ENCODE measurements at places on chromosomes 6 and 20.

GRCh38 chr20:48702455-48702913, 125.3 kb downstream of the PREX1 start:
- no peak for DNase-seq

- DNase-seq, result no peak
These were observed 39.4 kb upstream of the NNAT start for GRCh38 chr20:37481610-37482009.

DNA sequence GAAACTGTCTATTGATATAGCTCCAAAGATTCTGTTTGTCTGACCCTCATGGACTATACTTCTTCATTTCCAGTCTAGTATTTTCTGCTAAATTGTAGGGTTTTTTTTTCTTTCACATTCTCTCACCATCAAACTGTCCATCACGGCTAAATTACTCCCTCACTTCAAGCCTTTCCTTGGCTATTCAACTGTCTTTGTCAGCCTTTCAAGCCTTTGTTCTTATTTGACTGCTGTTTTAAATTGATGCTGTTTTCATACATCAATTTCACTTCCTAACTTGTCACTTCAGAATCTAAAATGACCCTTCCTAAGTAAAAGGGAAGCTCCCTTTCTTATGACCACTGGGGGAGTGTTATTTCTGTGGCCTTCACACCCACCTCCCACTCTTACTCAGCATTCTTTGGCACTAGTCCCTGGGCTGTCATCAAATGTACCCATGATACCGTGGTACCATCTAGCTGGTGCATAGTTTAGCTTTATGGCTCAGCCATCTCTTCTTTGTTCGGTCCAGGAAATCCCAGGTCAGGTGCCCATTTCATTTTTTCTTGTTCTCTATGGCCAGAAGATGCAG, 8.6 kb downstream of the GJA1 start:
- DNase-seq, result no peak

DNA sequence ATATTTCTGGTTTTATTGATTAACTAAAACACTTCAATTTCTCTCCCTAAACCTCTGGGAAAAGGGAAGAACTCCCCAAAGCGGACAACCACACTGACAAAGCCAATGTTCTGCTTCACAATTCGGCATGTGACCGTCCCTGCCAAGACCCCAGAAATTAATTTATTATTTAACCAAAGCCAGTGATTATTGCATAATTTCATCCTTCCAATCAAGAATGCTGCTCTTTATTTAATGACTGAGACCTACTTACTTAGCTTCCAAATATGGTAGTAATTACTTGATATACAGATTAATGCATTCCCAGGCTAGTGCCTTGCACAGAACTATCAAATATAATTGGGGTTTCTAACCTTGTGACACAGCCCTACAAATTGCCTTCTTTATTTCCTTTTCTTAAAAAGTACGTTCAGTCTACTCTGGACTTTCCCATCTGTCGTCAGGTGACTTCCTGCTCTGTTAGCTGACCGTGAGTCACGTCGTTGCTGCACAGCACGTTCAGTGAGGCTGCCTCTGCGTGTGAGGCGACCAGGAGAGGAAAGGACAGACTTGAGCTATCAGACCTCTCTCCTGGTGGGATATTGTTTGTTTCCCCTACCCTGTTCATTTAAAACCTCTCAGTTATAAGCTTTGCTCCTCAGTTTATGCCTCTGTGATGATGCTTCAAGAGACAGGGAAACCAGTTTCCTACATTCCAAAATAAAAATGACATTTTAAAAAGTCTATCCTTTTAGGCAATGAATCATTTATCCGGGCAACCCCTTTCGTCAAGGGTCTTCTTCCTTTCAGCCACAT, 55.7 kb upstream of the TNFAIP3 start:
- peak; percentile 44 for DNase-seq

DNA sequence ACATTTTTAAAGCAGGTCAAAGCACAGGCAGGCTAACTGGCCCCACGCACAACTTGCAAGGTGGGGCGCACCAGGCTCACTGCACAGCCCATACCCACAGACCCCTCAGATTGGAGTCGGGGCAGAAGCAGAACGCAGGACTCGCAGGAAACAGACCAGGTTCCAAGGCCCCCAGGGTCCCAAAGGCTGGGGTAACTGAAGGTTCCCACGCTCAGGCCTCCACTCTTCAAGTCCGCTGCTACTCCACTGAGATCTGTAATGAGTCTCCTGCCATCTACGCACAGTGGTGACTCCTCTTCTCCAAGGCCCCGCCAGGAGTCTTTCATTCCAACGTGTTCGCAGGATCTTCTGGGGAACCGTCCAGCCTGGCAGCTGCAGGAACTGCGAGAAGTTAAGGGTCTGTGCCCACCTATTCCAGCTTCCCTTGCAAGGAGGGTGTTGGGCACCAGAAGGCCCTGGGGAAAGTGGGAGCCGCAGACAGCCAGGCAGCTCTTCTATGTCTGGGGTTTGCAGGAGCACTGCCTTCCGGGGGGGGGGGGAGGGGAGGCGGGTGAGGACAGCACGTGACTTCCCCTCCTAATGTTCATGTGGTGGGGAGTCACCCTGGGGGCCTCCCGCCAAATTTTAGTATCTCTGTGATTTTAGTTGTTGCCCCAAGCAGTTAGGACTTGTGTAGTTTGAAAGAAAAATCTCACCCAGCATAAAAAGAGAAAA, 2.0 kb upstream of the TAF4 start:
- no peak for DNase-seq

GRCh38 chr6:20931093-20931492, 396.8 kb downstream of the CDKAL1 start:
- DNase-seq, result no peak

- no peak for DNase-seq
These were observed 24.1 kb upstream of the SLC32A1 start for GRCh38 chr20:38700141-38700540.

GRCh38 chr20:19937651-19938420, 79.3 kb upstream of the NAA20 start:
- DNase-seq, result no peak

DNA sequence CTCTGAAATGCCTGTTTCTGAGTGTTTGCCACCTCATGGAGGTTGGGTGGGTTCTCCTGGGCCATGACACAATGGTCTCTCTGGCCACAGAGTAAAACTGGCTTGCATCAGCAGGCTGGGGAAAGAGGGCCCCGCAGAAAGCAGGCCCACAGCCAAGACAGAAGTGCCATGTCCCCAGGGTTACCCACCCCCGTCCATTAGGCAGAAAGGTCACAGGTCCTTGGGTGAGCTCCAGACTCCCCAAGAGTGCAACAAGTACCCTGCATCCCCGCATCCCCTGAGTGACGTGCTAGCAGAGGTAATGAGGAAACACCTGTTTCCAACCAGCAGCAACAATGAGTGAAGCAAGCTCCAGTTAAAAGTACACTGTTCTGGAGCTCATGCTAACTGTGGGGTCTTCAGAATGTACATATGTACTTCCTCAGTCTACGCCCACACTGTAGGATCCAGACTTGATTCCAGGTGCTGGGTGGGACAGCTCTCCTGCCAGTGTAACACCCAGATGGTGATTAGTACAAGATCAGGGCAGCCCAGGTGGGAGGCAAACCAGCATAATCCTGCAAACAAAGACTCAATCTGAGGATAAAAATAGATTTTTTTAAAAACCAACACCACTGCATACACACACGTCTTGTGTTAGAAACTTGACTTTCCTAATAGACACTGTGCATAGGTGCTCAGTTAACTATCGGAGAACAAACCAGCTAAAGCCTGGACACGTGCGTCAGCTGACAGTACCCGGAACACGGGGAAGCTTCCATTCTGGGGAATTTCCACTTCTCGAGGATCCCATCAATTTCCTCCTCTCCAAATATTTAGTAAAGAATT, 31.5 kb downstream of the RRBP1 start:
- no peak for DNase-seq

DNA sequence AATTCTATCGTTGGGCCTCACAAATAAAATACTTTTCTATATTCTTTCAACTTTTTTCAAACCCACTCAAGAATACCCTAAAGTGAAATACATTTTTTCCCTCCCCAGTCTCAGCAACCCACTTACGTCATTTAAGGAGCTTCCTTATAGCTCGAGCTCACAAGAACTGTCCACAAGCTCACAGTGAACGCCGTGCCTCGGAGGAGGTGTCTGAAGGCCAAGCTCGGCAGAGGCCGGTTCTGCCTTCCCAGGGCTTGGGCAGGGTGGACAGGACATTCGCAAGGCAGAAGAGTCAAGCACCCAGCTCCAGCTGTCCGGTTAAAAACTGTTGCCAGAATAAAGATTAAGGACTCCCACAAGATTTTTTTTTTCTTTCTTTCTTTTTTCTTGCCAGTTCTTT, 802.3 kb downstream of the QKI start:
- DNase-seq, result no peak

GRCh38 chr20:20009784-20010253, 7.3 kb upstream of the NAA20 start:
- no peak for DNase-seq

- DNase-seq, result no peak
These were observed 65.6 kb downstream of the STMND1 start for GRCh38 chr6:17167327-17167979.

DNA sequence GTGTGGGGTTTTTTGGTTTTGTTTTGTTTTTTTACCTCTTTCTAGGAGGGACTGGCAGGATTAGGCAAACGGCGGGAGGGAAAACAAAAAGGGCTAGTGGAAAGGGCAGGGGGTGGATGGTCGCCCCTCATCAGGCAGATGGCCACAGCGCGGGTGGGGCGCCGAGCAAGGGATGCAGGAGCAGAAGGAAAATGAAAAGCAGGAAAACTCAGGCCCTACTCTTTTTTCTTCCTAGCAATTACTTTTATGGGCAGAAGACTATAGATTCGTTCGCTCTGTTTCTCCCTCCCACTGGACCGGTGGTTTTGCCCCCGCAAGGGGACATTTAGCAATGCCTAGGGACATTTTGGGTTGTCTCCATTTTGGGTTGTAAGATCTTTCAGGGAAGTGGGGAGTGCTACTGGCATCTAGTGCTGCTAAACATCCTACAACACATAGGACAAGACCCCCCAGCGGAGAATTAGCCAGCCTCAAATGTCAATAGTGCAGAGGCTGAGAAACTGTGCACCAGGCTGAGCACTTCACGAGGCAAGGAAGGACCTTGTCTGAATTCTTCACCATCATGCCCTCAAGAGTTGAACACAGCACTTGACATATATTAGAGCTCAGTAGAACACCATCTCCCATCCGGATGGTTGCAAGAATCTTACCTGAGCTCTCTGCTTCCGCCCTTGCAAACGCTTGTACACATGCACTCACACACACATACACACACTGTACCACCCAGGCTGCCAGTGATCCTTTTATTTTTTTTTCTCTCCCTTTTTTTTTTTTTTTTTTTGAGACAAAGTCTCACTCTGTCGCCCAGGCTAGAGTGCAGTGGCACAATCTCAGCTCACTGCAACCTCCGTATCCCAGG, 4.8 kb upstream of the ZMYND8 start:
- DNase-seq, result no peak

GRCh38 chr6:162050579-162050978, 677.0 kb downstream of the PRKN start:
- DNase-seq, result no peak

DNA sequence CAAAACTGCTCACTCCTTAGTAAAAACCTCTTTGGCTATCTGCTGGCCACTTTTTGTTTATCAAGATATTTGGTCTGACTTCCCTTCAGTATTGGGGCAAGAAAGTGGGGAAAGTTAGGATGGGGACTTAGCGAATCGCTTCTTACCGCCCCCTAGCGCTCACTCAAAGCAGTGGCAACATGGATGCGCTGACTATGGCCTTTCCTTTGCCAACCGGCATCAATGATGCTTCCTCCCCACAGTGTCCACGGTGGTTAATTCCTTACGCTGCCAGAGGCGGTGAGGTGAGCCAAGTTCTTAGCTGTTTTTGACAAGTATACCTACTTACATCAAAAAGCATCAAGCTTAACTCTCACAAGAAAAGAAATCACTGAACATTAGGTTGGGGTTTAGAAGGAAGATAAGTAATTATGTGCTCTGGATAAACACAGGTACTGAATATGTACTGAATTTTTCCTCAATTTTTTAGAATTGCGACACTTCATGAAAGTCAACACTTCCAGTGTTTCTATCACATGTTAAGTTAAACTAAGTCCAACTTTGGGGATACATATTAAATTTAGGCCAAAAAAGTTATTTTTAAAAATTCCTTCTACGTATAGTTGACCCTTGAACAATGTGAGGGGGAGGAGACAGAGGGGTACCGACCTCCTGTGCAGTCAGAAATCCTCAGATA, 86.7 kb downstream of the GMDS start:
- DNase-seq, result no peak

DNA sequence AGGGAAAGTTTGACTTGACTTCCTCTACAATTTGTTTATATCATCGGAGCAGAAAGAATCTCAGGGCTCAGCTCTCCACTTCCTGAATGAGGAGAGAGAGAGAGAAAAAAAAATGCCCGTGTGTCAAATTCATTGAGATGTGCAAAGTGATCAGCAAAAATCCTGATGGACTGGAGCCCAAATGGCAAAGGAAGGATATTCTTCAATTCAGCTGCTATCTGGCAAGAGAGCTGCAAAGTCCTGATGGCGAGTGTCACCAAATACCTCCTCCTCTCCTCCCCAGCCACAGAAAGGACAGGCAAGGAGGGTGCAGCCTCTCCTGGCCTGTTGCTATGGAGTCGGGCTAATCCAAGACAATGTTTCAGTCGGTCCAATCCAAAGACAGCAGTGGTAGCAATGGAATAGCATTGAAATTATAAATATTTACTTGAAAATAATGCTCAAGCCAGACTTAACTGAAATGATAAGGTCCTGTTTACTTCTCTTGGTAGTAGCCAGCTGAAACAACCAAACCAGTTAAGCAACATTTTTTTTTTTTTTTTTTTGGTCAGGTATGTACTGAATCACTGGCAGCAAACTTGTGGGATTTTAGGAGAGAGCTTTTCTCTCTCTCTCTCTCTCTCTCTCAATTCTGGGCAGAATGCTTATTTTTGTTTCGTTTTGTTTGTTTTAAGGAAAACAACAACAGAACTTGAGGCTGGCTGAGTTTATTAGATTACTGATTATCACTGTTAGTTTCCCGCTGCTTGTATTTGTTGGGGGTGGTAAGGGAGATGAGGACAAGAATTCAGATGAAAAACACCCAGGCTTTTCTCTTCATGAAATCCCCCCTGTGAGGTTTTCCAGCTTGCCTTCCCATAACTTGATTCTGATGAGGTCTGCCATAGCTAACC, 204.2 kb downstream of the BCAS1 start:
- DNase-seq, result no peak

DNA sequence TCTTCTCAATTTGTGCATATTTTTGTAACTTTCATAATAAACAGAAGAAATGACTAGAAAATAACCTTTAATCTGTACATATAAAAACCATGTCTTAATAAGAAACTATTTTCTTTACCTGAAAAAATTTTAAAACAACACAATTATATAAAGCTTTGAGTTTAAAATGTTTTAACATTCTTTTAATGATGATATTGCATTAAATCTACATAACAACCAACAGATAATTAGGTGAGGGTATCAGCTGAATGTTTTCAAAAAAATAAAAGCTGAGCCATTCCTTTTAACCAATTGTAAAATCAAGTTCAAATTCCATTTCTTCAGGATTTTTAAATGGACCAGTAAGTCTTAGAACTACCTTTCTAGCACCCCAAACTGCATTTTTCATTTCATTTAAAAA, 1185.0 kb upstream of the CITED2 start:
- no peak for DNase-seq

GRCh38 chr6:111339294-111339693, 143.7 kb downstream of the REV3L start:
- DNase-seq, result no peak

- no peak for DNase-seq
These were observed 704.4 kb downstream of the UTRN start for GRCh38 chr6:144989319-144990107.

Data from stimulated activated CD8-positive, alpha-beta memory T cell treated with anti-CD3 and anti-CD28 coated beads, Interleukin-15, amount 100 ng/mL, for 24 hours (primary cell).